ENCODE measurements at places on chromosomes 5 and 9.

- DNase-seq: no peak
These were observed 17.5 kb downstream of the NR2F1 start for GRCh38 chr5:93600409-93601070.

GRCh38 chr5:176959051-176959450 lies 47.5 kb downstream of the UIMC1 start:
- no peak for DNase-seq

DNA sequence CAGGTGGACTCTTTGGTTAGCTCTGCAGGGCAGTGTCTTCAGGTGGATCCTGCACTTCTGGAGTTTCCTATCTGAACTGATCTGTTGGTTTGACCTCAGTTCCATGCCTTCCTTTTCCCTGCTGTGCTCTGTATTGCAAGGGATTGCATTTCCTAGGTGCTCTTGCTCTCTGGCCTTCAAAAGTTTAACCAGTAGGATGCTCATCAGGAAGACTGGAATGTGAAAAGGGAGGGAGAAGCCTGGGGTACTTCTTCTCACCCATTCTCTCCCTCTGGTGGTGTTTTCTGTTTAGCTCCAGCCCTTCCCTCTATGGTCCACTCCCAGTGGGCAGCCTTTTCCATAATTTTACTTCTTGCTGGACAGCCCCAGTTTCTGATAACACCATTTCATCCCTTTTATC lies 78.5 kb downstream of the ZNF618 start:
- DNase-seq: no peak

DNA sequence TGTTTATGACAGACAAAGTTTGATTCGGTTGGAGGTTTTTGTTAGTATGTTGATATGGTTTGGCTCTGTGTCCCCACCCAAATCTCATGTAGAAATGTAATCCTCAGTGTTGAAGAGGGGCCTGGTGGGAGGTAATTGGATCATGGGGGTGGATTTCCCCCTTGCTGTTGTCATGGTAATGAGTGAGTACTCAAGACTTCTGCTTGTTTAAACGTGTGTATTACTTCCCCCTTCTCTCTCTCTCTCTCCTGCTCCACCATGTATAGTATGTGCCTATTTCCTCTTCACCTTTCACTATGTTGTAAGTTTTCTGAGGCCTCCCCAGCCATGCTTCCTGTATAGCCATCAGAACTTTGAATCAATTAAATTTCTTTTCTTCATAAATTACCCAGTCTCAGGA lies 415.1 kb downstream of the HCN1 start:
- no peak for DNase-seq

DNA sequence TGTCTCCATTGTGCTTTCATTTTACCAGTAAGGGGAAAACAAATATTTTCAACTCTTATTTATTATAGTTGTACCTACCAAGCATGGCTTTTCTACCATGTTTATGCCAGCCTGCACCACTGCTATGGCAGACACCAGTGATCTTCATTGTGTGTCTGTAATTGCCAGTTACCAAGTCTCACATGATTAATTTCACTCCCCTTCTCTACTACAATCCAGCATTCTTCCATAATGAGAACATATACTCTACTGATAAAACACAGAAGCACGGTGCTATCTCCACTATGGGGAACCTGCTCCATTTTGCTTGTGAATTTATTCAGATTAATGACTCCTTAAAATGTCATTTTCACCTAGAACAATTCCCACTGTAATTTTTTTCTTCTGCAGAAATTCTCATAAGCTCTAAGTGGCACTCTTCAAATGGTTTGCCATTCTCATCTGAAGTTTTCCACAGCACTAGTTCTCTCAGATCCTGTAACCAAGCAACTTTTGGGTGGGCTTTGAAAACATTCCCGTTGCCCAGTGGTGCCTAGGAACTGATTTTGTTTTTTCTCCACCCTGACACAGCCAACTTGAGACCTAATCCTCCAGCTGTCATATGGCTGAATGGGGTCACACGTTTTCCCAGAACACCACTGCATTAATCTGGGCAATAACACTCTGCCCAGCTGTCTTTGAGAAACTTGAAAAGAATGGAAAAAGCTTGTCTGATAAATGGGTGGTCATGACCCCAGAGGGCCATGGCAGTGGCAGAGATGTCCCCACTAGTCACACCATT lies 222.7 kb upstream of the RASEF start:
- DNase-seq: no peak

- DNase-seq: no peak
These were observed 377 bp upstream of the PCDHAC2 start for GRCh38 chr5:140965905-140966292.

DNA sequence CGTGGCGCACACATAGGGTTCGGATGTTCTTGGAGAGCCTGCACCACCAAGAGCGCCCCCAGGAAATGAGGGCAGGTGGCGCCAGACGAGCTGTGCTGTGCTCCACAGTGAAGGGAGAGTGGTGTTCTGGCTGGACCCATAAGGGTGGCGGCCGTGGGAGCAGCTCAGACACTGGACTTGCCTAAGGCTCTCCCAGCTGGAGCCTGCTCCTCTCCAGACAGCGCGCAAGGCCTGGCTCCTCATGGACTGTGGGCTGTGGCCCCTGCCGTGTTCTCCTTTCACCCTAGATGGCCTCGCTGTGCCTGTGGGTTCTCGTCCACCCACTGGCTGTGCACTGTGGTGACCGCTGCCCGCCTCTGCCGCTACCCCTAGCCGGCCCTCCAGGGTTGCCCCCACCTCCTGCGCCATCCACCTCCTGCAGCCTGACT lies 92.9 kb downstream of the EHMT1 start:
- DNase-seq: no peak

GRCh38 chr5:84430863-84431663 lies 46.4 kb upstream of the EDIL3 start:
- no peak for DNase-seq

GRCh38 chr5:72194846-72195245 lies 87.6 kb downstream of the MAP1B start:
- DNase-seq: no peak

DNA sequence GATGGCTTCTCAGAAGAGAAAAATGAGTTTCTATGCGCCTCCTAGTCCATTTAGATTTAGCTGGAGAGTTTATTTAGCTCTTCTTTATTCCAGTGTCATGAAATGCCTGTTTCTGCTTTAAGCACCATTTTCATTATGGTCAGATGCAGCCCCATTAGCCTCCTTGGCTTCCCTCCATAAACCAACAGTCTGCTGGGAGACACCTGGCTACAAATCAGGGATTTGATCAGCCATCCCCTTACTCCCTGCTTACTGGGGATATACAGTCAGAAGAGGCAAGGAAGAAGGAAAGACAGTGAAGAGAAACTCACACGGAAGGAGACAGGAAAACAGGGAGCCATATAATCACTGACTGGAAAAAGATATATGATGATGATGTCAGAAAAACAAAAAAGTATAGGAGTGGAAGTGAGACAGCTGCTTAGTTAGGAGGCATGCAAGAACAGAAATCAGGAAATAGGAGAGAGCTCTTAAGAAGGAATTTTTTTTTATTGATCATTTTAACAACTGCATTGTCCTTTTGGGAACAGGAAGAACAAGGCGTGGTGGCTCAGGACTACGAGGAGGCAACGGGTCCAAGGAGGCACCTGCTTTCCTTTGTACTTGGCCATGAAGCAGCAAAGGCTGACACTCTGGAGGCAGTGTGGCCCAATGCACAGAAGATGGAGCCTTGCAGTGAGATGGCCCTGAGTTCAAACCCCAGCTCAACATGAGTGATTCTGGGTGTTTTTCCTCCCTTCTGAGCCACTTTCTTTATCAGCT lies 56.1 kb downstream of the MED27 start:
- no peak for DNase-seq

DNA sequence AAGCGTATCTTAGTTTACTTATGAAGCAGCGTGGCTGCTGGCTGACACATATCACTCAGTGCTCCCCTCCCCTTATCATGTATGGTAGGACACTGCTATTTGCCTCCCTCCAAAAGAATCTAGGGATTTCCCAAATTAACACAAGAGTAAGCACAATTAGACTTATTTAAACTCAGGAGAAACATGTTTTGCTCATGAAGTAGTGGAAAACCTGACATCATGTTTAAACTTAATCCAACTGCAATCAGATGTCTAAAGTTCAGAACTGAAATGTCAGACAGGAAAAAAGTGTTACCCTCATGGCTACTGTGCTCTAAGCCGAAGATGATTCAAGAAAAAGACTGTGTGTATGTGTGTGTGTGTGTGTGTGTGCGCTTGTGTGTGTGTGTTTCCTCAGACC lies 324.1 kb upstream of the TNC start:
- no peak for DNase-seq

DNA sequence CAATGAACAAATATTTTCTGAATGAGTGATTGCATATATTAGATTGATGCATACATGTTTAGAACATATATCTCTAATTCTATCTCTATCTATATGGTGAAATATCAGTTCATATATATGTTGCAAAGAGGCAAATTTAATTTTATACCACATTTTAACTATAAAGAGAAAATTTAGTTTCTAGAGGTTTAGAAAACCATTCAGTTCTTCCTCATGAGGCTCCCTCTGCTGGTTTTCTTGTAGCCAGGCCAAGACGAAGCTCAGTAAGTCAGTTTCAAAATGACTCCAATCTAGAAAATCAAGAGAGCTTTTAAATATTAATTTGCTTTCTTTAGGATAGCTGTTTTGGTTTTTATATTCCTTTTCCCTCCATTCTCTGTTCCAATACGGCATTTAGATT lies 312.1 kb downstream of the TMEM232 start:
- no peak for DNase-seq

DNA sequence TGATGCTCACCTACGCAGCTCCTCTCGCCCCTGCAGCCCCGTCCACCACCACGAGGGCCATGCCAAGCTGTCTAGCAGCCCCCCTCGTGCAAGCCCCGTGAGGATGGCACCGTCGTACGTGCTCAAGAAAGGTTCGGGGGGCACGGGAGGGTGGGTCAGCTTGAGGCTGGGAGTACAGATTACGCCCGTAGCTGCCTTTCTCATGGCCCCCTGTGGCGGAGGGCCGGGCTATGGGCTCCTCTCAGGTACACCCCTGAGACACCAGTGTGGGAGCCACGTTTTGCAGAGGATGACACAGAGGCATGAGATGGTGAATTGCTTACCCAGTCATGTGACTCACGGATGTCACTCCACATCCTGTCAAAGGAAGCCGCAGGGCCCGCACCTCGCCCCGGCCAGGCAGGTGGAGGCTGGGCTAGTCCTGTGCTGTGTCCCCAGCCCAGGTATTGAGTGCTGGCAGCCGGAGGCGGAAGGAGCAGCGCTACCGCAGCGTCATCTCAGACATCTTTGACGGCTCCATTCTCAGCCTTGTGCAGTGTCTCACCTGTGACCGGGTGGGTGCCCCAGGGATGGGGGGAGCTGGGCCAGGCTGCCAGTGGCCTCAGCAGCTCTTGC lies 33.7 kb downstream of the USP20 start:
- no peak for DNase-seq

DNA sequence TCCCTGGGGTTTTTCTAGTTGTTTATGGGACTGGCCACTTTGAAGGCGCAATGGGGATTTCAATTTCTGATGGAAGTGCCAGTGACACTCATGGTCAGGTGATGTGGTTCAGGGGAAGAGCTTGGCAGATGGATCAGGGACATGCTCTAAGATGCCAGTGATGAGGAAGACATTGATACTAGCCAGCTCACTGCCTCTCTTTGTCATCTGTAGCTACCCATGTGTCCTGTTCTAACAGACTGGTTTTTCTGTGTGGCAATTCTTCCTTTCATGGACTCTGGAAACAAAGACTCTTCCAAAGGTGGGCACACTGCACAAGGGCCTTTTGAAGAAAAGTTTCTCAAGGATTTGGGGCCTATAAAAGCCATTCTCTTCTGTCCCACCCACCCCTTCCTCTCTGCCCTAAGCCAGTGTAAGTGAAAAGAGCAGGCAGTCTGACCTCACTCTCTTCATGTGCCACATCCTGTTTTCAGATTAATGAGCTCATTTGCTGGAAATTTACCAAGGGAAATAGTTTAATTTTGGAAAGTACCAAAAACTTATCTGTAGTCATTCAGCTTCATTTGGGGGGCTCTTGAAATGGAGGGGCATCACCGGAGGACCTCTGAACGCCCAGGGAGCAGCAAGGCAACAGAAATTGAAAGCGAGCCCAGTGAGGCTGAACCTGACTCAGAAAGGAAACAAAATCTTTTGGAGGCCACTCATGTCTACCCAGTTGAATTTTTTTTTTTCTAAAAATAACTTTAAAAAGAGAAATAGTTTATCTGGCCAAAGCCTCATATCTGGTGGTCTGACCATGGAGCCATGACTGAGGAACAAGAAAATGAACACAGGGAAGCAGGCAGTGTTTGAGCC lies 4.9 kb upstream of the TRAF1 start:
- no peak for DNase-seq

GRCh38 chr5:31783086-31783645 lies 144.2 kb downstream of the PDZD2 start:
- DNase-seq: no peak

DNA sequence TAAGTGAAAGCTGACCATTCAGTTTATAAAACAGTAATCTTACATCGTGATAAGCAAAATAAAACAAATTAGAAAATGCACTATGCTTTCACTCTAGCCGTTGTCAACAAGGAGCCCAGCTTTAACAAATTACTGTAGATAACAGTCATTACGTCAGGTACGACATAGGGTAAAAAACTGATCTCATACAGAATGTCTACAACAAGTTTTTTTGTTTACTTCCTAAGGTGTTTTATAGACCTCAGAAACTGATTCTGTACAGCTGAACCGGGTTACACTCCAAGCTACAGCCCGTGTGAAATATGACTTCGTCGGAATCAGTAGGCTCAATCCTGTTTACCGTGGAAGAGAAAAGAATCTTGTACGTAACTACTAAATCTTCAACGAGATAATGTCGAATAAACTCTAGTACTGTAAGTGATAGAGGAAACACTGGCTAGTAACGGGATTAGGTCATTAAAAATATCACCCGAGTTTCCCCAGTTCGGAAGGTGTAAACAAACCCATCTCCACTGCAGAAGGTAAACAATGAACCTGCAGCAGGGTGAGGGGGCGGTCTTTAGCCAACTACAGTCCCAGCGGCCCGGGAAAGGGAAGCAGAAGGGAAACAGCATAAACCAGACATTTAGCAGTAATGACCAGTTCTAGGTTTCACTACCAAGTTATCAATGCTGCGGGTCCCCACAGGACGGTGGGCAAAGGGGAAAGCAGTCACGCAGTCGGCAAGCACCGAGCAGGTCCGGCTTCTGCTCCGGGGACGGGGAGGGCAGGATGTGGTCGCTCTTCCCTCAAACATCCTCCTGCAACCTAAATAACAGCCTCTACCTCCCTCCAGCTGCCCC lies 1.1 kb downstream of the RICTOR start:
- peak; percentile 9 for DNase-seq

DNA sequence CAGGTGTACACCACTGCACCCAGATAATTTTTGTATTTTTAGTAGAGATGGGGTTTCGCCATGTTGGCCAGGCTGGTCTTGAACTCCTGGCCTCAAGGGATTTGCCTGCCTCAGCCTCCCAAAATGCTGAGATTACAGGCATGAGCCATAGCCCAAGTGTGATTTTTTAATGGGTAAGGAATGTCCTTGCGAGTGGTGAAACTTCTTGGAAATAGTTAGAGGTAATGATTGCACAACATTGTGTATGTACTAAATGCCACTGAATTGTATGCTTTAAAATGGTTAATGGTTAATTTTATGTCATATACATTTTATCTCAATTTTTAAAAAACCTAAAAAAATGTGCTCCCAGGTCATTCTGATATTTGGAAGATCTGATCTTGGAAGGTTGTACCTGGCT lies 59.9 kb upstream of the IL6ST start:
- no peak for DNase-seq
